Aortic smooth muscle cell (primary cell): ENCODE measurements at places on chromosomes 7 and 10. TPM values are rescaled to one million over a fixed set of nuclear protein-coding genes. Genes with fewer than 3 reads are reported as not detected.

The CFAP69 gene
- total RNA-seq: 6.1 and 7.8 TPM in 2 replicates

The MAGI2 gene
- 4.6 and 10.3 TPM in 2 replicates for total RNA-seq

The GRID2IP gene
- not detected in 2 replicates for total RNA-seq

The UCMA gene
- total RNA-seq: not detected in 2 replicates

The NPS gene
- not detected in 2 replicates for total RNA-seq
